NCI-H446 (cell line): ENCODE measurements at places on chromosomes 7 and 10.

DNA sequence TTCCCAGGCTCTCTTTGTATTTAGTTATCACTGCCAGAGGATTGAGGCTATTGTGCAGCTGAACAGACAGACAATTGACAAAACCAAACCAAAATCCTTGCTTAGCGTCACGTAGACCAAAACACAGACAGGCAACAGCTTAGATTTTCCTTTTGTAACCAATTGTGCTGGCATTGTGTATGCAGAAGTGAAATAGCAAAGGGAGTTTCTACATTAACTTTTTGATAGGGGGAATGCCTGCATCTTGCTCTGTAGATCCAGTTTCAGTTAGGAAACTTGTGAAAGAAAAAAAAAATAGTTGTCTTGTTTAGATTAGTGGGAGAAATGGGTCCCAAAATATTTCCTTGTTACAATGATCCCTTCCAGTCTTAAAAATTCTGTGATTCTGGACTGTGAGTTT is 333.8 kb downstream of the BBS9 start:
- no peak for DNase-seq

GRCh38 chr10:131743190-131744151 is 157.3 kb upstream of the PPP2R2D start:
- no peak for DNase-seq

DNA sequence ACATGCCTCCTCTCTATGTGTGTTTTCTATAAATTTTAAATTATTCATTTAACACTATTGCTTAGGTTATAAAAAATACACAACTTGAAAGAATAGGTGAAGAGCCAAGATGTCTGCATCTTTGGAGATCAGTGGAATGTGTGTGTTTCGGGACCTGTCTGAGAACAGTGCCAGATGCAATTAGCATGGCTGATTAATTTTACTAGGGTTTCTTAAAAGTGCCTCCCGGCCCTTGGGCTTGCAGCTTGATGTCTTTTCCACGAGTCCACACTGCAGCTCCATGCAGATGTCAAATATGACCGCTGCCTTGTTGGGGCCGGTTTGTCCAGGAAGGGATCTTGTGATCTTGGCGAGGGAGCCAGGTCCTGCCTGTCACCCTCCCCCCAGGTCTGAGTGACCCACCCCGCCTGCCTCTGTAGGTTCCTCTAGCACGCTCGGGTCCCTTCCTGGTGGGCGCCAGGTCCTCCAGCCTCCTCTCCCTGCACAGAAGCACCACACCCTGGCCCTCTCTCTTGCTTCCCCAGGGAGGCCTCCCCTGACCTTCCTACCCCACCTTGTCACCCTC is 20.7 kb downstream of the LHPP start:
- no peak for DNase-seq

DNA sequence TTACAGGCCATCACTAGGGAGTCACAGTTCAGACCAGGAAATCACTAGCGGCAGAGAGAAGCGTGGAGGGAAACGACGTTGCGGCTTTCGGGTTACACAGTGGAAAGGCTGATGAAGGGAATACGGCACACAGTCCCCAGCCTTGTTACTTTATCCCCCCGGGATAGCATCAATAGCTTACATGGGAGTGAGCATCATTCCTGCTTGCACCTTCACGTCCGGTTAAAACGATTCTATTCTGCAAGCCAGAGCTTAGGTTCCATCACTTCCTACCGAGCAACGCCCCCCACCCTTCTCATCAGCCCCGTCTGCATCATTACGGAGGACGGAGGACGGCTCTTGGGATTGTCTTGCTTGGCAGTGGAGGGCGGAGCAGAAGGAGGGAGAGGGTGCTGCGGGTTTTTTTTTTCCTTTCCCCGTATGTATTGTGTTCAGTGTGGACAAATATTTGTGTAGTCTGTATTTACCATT is 124.9 kb downstream of the CLEC2L start:
- no peak for DNase-seq

GRCh38 chr10:112137154-112137987 is 46.2 kb downstream of the GPAM start:
- DNase-seq: peak; percentile 62
